ENCODE measurements at places on chromosomes 5 and 9.

DNA sequence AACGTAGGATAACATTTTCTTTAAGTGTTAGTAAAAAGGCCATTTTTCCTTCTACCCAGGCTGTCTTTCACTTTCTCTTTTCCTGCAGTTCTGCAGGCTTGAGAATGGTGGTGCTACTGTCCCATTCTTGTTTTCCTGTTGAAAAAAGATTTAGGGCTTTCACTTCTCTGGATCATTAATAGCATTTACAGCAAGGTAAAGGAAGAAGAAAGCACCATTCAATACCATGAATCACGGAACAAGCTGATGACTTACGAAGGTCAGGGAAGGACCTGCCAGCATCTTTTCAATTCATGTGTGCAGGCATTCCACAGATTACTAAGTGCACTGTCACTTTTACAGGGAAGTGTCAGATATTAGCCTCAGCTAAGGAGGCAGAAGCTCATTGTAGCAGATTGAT, 292.8 kb downstream of the YTHDC2 start:
- no peak for DNase-seq

DNA sequence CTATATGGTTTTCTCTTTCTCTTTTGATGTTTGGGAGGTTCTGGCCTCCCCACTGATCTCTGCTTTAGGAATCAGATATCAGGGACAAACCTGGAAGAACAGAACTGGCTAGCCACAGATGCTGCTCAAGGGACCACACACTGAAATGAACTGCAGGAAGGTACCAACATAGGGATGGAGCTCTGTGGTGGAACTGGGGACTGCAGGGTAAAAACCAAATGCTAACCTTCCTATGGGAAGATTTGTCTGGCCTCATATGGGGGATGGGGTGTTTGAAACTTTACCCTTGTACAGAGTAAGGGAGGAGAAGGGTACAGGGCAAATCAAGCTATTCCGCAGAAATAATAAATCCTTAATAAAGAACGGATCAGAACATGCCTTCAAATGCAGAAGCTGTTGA, 49.4 kb downstream of the ELOVL7 start:
- no peak for DNase-seq

GRCh38 chr5:147635882-147636728, 126.2 kb upstream of the DPYSL3 start:
- DNase-seq = no peak

- DNase-seq = no peak
Observed at GRCh38 chr5:31811210-31811609, 172.3 kb downstream of the PDZD2 start.

- no peak for DNase-seq
Observed at GRCh38 chr9:14748373-14748772, 25.8 kb upstream of the CER1 start.

DNA sequence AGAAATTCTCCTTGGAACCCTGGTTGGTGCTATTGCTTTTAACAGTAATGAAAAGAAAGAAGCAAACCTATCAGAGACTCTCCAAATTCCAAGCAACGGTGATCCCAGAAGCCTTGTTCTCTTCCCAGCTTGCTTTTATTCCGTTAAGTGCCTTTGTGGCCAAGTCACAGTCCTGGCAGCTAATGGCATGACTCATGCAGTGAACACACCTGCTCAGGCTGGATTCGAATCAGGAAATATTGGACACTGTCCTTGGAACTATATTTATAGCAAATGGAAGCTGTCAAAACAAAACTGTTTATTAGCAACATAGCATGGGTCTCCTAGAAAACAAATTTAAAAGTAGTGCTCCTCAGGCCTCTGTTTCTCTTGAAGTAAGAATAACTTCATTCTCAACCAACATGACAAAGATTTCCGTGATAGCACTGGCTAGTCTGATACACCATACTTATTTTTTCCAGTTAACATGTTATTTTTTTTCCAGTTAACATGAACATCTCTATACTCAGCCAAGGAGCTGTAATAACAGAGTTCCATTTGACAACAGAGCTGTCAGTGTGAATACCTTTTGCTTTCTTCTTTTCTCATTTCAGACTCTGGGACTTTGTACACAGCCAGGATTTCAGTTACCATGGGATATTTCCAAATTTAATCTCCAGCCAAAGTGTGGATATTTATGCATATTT, 502.4 kb downstream of the GADD45G start:
- DNase-seq = no peak

- no peak for DNase-seq
Observed at GRCh38 chr5:56212130-56212879, 20.8 kb downstream of the ANKRD55 start.

DNA sequence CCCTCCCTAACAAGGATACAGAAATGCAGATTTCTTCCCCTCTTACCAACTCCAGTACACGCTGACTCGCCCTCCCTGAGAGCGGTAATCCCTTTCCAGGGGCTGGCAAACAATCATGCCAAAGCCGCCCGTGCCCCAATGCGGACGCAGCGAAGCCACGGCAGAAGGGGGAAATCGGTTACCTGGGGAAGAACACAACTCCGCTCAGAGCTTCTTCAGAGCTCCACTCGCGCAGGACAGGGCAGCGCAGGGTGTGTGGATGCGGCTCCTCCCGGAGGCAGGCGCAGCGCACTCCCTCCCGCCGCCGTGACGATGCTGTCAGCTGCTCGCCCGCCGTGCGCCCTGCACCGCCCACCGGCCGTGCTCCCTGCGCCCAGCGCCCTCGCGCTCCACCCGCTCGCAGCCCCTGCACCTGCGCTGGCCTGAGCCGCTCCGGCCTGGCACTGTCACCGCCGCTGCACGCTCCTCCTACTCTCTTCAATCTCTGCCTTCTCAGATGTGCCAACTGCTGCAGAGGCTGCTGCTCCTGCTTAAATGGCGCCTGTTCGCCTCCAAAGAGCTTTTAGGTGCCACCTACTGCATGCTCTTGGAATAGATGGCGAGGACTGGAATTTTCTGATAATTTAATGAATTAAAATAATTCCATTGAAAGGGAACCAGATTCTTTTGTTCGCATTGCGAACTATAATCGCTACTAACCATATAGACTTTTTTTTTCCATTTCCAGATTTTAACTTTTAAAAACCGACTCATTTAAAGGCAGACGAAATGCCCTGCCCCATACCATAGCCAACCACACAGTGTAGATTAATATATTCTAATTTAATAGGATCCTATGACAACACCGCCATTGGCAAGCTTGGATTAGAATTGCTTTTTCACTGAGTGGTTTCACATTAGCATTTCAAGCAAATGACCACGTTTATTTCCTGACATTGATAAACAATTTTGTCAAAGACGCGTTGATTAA, at the start of gene DIRAS2:
TSS of gene DIRAS2 (minus strand) at position 255 of the 970 bp plus-strand sequence. CDS start 28,997 bp downstream, outside the sequence.
- DNase-seq = no peak

DNA sequence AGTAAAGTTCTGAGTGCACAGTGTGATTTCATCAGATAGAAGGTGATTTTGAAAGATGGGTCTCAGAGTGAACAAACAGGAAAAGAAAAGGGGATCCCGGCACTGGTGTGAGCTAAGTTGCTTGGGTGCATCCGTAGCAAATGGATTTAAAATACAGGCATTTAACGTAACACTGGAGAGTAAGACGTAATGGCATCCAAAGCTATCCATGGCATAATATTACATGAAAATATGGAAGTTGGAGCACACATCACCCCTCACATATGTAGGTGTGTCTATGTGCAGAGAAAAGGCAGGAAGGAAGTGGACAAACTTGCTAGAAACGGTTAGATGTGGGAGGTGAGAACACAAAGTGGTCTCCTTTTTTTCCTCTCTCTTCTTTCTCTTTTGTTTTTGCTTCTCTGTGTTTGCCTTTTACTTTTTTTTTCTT, 38.2 kb upstream of the SEMA4D start:
- no peak for DNase-seq

DNA sequence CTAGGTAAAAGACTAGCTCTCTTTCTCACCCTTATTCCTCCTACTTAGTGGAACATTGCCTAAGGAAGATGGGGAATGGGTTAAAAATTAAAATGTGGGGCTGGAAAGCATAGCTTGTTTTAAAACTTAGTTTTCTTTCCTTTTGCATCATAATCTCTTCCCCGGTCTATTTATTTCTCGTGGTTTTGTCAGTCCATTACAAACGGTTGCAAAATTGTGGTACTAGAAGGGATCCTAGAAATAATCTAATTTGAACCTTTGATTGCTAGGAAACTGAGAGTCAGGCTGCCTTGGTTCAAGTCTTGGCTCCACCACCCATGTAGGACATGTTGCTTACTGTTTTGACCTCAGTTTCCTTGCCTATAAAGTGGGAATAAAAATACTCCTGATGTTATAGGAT, 1.3 kb downstream of the IL31RA start:
- DNase-seq = no peak

DNA sequence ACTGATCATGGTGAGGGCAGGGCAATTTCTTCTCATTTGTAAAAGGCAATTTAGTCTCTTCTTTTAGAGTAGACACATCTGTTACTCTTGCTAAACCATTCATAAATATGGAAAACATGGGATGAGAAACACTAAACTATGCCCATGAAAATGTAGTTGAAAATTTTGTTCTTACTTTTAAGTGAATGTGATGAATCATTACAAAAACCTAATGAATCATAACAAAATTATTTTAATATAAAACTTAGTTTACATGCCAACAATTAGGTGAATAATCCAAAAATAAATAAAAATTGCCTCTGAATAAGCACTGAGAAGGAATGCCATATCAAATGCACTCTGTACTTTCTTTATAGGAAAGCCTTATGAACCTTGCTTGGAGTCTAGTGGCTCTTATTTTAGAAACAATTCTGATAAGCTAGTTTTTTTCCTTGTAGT, 297.7 kb upstream of the EFNA5 start:
- no peak for DNase-seq

- DNase-seq = no peak
Observed at GRCh38 chr5:38473008-38473407, 83.4 kb downstream of the LIFR start.

- DNase-seq = no peak
Observed at GRCh38 chr5:31100781-31101310, 92.6 kb upstream of the CDH6 start.

All from T-cell (primary cell).